ENCODE measurements at places on chromosomes 1 and 21.

- DNase-seq = no peak
Measured at GRCh38 chr1:179017383-179018326, 8.0 kb upstream of the FAM20B start.

DNA sequence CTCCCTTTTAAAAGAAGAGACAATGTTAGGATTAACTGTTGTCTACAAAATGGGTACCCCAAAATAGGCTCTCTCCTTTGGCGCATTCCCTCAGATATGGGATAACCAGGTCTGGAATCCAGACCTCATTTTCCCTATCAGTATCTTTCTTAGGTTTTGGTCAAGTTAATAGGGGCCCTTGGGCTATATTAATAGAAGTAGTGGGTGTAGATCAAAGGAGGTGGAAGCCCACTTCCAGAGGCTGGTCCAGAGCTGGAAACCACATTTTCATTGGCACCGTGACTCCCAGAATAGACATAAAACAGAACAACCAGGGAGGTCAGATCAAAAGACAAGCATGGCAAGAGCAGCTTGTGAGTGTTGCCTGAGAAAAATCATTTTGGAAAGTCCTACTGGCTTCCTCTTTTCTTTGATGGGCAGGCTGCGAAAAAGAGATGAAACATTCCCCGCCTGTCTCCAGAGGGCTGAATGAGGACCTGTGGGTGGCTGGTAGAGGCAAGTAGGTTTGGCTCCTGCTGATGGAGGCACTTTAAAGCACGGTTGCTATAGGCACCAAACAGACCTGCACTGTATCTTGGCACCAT lies 25.8 kb upstream of the KIF21B start:
- DNase-seq = no peak

- DNase-seq = no peak
Measured at GRCh38 chr1:42422737-42423136, 33.1 kb downstream of the ZMYND12 start.

DNA sequence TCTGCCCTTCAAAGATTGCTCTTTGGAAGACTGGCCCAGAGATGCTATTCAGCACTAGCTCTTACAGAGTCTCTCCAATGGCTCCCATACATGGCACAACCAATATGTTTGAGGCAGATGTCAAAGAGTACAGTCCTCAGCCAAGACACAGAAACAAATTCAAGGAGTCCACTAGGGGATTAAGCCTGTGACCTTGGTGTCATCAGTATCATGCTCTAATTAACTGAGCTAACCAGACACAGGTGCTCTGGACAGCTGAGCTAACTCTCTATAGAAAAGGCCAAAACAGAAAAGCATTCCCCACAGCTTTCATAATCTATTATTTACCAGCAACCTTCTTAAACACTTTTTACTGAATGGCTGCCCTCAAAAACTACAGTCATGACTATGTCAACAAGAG lies 666.0 kb upstream of the PLXNA2 start:
- no peak for DNase-seq

DNA sequence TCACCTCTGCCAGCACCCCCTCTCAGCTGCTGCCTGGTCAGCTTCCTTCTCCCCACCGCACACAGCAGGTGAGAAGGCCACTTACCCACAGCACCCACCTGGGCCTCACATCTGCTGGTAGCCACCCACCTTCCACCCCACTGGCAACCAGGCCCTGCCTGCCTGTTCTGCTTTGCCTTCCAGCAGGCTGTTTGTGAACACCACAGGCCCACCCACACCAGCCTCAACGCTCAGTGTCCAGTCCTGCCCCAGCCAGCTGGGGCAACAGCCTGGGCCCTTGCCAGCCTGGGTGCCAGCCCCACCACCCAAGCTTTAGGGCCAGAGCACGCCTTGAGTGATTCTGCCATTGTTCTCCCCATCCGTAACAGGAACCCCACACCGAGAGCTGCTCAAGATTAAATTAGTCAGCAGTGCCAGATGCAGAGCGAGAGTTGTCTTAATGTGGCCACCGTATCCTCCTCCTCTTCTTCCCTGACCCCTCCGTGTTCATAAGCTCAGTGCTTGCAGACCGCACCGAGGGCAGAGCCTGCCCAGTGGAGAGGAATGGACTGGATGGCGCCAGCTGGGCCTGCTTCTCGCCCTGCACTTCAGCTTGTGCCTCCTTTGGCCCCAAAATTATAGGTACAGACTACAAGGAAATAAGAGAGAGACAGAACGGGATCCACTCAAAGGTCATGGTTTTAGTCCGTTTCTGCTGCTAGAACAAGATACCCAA lies 120.3 kb upstream of the COL6A1 start:
- peak; percentile 11 for DNase-seq

- DNase-seq = no peak
Measured at GRCh38 chr1:248380854-248381253, 5.3 kb downstream of the OR2T6 start.

GRCh38 chr1:115807723-115808122 lies 33.2 kb downstream of the NHLH2 start:
- DNase-seq = peak; percentile 32

DNA sequence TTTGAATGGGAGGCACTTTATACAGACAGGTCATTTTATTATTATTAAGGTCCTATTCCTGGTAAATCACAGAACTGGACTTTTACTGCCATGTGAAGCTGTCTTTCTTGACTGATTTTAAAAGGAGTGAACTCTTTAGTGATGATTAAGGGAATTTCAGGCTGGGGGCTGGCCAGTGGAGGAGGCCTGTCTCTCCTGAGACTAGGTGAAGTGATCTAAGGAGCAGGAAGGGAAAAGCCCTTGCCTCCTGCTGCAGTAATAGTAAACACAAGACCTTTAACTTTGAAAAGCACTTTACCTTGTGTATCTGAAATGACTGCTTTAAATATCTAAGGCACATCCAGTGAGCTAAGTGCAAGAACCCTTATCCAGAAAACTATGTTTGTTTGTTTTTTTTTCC lies 118.0 kb upstream of the SPAG17 start:
- DNase-seq = no peak

GRCh38 chr21:45788198-45788597 lies 144.7 kb downstream of the PCBP3 start:
- no peak for DNase-seq

DNA sequence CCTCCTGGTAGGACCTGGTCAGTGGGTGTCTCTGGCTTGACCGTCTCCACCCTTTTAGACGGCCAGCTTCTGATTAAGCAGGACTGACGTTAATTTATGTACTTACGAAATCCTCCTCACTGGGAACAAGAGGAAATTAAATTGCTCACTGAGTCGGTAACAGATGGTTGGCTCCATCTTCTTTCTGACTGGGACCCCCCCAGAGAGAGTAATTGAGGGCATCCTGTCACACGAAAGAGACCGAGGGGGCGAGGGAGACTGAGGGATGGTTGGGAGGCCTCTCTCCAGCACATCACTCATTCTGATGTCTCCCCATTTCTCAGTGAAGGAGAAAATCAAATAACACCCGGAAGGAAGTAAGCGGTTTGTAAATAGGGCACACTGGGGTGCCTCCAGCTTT lies 104.8 kb downstream of the OMA1 start:
- DNase-seq = no peak

DNA sequence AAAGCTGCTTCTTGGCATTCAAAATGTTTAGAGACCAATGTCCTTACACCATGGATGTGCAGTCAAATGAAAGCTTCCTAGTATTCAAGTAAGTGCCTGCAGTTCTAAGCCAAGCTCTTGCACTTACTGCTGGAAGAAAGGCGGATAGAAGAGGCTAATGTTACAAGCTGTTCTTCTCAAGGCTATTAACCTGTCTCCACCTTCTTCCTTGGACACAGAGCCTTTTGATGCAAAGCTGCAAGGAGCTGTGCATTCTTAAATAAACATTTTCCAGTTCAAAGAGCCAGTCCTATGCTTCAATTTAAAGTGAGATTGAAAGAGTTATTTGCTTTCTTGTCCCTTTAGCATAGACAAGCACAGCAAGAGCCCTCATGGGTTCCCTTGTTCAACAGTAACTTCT lies 167.9 kb upstream of the RUNX1 start:
- DNase-seq = no peak

DNA sequence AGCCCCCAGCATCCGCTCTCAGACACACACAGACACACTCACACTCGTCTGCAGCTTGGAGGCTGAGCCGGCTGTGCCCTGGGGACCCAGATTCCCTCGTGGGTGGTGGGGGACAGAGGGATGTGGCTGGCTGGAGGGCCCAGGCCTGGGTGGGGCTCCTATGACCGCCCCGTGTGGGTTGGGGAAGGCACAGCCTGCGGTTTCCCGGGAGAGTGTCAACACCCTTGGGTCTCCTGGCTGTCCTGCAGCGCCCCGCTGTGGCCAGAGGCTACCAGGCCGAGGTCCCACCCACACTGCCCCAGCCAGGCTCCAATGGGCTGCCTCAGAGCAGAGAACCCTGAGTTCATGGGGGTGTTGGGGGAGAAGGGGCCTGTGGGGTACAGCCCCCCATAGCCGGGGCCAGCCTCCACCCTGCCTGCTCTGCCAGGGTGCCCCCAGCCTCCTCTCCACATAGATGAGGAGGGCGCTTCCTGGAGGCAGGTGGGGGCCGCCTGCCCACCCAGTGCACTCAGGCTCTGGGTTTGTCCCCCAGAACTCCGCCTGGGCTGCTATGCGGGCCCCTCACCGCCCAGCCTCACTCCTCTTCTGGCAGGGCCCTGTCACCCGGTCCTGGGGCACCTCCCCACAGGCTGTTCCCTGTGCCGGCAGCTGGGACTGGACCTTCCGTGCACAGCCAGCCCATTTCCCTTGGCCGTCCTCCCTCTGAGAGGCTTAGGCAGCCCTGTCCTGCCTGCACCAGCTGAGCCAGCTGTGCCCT lies at the start of gene TTC34:
TTC34 (minus strand) TSS at position 159 of the 757 bp plus-strand sequence. CDS start 866 bp downstream, outside the sequence.
- peak; percentile 59 for DNase-seq

- DNase-seq = no peak
Measured at GRCh38 chr21:27419153-27419552, 452.3 kb upstream of the ADAMTS5 start.

DNA sequence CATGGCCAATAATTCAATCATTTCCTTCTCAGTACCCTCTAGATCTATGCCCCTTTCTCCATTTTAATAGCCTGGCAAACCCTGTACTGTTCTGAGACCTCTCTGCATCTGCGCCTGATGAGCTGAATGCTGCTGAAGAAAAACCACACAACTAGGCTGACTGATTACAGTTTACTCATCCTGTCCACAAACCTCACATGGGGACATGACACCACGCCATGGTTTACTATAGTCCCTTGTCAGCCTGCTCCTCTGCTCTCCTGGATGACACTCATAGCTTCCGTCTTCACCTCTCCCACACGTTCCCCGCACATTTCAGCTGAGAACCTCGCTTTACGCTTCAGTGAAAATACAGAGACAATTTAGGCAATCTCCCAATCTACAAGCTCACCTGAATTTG lies 59.7 kb downstream of the DESI2 start:
- no peak for DNase-seq

DNA sequence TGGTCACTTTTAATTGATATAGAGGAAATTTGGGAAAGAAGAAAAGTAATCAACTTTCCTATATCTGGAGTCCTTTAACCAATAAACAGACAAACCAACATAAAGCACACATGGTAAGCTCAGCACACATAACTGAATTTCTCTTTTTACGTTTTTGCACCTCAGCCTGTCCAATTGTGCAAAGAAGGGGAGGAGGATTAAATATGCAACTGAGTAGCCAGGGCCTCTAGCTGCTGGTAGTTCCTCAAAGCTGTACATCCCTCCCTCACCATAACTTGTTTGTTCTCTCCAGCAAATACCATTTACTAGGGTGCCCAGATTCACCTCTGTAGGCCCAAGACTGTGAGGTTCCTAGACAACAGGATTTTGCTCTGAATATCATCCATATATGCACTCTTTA lies 25.4 kb downstream of the ST6GALNAC5 start:
- DNase-seq = no peak

DNA sequence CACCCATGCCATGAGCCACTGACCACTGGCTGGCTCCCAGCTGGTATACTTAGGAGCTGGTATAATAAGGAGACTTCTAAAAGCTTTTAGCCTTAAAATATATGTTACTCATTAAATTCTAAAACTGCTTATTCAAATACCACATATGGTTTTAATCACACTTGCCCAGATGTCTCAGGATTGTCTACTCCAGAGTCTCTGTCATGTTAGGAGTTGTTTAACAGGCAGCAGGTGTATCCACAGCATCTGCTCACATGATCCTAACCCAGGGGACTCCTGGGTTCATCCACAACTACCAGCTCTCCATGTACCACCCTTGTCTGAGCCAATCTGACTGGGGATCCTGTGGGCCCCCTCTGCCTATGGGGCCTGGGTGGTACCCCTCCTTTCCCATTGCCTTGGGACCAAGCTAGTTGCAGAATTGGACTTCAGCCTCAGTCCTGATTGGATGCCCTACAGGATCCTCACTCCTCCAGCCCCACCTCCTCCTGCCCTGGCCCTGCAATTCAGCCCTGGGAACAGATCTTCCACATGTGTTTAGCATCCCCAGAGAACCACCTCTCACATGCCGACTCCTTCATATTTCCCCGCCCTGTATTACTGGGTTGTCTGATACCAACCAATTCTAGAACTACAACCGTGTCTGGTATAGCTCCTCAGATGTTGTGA lies 61.3 kb downstream of the BCAR3 start:
- DNase-seq = no peak

DNA sequence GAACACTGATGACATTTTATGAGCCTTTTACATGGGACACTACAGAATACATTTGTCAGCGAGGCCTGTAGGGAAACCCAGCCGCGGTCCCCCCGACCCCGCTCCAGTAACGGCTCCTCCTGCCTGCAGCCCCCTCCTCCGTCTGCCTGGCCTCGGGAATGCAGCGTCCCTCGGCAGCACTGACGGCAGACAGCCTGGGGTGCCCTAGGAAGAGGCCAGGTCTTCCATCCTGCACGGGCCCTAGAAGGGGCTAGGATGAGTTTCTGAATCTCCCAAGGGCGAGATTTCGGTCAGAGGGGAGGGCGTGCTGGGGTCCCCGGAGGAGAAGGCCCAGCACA lies 8.4 kb downstream of the SAMD11 start:
- DNase-seq = no peak

- no peak for DNase-seq
Measured at GRCh38 chr1:154186852-154187501, 4.9 kb downstream of the TPM3 start.

DNA sequence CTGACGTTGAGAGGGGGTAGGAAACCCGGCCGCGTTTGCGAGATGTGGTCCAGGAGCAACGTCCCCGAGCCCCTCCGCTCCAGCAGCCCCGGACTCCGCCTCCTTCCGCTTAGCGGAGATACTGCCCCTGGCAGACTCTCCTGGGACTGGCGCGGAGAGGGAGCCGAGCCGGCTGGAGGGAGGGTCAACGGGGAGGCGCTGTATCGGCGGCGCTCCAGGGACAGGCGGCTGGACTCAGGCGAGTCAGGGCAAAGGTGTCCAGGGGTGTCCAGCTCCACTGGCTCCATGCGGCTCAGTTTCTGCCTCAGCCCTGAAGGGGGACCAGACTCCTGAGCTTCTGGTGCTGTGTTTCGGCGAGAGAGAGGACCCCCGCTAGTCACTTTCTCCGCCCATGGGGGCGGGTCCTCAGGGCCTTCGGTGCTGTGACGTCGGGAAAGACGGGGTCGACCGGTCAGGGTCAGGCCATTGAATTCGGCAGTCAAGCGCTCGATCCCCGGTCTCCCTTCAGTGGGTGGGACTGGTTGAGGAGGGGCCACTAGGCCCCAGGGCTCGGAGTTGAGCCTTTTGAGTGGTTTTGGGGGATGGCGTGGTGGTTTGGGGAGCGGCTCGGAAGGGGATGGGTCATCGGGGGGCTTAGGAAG lies 2.8 kb upstream of the LIX1L start:
- peak; percentile 87 for DNase-seq

- DNase-seq = peak; percentile 14
Measured at GRCh38 chr1:208239473-208240381, 4.5 kb downstream of the PLXNA2 start.

- DNase-seq = no peak
Measured at GRCh38 chr1:108012553-108012952, 47.6 kb upstream of the VAV3 start.
